ENCODE measurements at places on chromosomes 12 and 14.

DNA sequence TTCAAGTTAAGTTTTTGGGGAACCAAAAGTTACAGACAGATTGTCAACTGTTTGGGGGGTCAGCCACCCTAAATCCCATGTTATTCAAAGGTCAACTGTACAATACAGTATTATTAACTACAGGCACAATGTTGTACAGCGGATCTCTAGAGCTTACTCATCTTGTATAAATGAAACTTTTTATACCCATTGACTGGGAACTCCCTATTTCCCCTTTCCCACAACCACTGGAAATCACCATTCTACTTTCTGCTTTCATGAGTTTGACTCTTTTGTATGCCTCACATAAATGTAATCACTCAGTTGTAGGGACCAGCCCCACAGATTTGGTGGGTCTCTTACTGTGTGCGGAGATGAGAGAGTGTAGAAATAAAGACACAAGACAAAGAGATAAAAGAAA lies 57.8 kb downstream of the SLCO1B3 start:
- no peak for DNase-seq

DNA sequence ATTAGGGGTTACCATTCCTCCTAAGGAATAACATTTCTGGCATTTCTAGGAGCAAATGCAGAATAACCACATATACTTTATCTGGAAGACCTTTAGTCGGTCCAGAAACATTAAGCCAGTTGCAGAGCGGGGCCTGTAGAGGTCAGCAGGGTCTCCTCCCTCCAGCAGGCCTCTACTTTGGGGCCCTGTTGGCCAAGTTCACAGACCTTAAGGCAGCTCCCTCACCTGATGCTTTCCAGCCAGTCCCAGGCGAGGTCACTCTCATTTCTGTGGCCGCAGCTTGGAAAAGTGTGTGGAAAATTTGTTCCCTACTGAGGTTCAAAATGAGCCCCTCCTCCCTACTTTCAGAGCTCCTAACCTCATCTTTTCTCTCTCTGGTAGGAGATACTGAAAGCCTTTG lies 74.1 kb downstream of the ESR2 start:
- no peak for DNase-seq

DNA sequence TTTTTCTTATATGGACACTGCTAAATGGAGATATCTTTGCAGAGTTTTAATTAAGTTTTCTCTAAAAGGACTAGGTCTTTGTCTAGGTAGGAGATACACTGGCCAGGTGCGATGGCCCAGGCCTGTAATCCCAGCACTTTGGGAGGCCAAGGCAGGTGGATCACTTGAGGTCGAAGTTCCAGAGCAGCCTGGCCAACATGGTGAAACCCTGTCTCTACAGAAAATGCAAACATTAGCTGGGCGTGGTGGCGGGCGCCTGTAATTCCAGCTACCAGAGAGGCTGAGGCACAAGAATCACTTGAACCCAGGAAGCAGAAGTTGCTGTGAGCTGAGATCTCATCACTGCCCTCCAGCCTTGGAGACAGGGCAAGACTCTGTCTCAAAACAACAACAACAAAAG lies 17.1 kb upstream of the CERS5 start:
- DNase-seq: no peak

DNA sequence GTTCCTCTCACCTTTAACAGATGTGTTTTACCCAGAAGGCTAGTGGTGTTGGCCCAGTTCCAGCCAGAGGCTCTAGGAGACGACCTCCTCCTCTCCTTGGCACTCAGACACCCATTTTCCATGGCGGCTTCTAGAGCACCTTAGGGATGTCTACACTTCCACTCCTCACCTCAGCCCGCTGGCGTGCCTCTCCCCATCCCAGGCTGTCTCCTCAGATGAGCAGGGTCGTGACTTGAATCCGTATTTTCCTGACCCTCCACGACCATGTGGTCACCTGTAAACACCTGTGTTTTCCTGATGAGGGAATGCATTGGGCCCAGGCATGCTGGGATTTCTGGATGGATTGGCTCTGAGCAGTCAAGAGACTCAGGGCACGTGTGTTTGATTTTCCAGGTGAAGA lies 21.8 kb upstream of the RIN3 start:
- DNase-seq: no peak

DNA sequence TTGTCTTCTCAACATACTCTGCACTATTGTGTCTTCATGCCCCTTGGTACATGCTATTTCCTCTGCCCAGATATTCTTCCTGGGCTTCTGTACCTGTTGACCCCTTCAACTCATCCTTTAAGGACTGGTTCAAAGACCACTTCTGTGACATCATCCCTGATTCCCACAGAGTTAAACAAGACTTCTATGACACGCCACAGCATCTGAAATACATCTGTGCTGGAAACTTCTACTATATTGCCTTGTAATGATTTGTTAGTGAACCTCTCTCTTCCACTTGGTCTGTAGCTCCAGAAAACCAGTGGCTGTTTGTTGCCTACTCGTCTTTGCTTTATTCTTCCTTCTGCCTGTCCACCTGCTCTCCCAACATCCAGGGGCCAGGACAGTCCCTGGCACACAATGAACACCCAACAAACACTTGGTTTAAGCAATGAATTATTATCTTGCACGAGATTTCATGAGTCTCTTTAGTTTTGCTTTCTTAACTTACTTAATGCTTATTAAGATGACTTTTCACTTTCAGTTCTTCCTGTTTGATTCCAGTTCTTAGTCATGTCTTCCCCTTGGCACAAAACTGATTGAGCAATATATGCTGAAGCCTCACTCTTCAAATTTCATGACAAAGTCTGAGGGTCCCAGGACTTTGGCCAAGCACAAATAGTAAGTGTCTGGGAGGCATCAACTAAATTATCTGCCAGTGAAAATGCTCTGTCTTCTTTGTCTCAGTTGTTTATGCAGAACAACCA lies 485.9 kb downstream of the APAF1 start:
- DNase-seq: no peak

- DNase-seq: no peak
Measured at GRCh38 chr14:53304726-53305381, 151.7 kb upstream of the DDHD1 start.

DNA sequence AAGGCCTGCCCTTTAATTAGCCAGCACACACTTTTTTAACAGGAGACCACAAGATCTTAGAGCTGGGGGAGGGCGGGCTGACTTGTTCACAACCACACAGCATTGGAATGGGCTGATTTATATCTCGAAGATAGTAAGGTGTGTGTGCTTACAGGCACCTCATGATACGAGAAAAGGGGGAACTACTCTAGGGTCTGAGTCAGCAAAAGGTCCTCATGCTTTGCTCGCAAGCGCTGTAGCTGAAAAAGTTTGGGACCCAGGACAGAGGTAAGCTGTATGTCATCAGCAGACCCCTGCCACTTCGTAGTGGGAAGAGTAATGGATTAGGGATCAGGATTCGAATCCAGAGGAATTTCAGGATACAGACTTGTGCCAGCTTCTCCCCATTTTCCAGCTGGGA lies 88.9 kb upstream of the RBM19 start:
- DNase-seq: no peak

- DNase-seq: no peak
Measured at GRCh38 chr14:81516986-81517797, 16.5 kb downstream of the SEL1L start.

- no peak for DNase-seq
Measured at GRCh38 chr12:62436164-62436503, 30.5 kb upstream of the MON2 start.

DNA sequence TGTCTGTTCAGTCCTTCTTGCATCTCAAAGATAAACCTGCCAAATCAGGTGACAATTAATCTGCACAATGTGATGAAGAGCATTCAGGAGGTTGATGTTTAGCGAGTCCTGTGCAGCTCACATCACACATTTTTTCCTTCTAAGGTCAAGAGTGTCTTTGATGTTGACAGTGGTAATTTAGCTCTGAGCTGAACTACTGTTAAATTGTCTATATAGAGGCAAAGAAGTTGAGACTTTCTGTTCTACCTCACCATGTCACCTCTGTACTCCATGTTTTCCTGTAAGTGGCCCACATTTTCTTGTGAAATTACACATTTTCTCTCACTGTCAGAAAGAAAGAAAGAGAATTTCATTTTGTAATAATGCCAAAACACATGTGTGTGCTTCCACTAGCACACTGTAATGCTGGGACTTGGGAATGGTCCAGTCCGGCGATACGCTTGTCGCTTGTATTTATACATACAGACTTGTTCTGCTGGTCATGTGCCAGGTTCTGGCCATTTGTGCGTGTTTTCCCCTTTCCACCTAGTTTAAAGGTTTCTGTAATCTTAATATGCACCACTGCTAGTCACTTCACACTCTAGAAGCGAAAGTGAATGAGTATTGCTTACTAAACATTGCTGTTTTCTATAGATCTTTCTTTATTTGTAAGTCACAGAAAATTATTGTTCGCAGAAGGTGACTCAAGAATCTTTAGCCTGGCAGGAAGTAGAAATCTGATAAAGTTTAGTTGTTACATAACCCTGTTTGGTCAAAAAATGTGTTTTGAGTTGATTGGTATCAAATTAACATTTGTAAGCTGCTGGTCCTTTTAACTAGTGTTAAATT lies 328.9 kb downstream of the TMTC2 start:
- DNase-seq: no peak

- peak; percentile 50 for DNase-seq
Measured at GRCh38 chr14:96362071-96362964, 823 bp downstream of the ATG2B start.

- DNase-seq: no peak
Measured at GRCh38 chr14:64918216-64918615, 4.0 kb downstream of the CHURC1 start.

GRCh38 chr12:22658214-22658613 lies 33.2 kb downstream of the ETNK1 start:
- DNase-seq: no peak

DNA sequence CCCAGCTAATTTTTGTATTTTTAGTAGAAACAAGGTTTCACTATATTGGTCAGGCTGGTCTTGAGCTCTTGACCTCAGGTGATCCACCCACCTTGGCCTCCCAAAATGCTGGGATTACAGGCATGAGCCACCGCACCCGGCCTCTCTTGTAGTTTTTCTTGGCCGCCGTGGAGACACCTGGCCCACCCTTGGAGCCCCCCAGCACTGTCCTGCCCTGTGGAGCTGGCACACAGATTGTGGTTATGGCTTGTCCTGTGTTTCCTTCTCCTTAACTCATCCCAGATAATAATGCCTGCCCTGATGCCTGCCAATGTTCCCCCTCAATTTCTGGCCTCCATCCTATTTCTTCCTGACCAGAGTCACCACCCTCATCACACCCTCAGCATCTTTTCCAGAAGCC lies 57.9 kb downstream of the CHGA start:
- DNase-seq: no peak

DNA sequence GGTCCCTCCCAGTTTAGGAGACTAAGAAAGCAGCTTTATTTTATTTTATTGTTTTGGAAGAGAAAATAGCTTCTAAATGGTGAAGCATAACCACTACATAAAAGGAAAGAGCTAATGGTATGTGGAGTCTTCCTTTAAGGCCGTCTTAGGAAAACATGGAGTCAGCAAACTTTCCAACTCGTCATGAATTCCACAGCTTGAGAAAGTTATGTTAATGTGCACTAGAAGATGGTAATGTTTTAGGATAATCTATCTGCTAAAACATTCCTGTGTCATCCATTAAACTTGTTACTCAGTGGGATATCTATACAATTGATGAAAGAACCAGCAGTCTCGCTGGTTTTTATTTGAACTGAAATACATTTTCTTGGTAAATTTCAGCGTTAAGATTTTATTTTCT lies 448.4 kb upstream of the SEL1L start:
- DNase-seq: no peak

DNA sequence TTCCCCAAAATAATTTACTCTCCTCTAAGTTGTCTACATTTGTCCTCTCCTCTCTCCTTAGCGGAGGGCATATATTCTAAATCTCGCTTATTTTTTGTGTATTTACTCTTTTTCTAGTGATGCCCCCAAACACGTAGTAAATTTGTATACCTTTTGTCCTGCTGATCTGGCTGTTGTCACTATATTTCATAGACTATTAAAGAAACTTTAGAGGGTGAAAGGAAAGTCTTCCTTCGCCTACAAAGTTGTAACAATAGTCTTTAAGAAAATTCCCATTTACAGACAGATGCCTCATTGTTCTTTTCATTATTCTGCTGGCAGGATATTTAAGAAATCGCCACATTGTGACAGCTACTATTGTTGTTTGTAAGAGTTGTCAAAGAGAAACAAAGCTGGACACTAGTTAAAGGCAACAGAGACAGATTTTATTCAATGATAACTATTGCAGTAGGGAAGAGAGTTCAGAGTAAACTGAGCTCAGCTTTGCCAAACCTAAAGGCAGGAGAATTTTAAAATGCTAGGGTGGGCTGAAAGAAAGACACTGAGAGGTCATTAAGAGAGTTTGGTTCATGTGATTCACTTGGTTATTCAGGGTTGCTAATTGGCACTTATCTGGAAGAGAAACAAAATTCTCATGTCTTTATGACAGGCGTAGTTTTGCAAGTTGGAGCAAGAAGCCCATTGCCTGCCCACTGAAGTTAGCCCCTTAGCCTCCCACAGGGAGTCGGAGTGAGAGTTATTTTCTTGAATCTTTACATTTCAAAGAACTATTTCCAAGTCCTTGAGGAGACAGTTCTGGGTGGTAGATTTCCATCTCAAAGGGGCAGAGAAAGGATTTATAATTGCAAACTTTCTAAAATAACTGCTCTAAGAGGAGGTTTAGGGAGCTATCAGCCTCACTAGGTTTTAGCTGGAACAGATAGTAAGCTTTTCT lies 1272.5 kb upstream of the SEL1L start:
- no peak for DNase-seq

DNA sequence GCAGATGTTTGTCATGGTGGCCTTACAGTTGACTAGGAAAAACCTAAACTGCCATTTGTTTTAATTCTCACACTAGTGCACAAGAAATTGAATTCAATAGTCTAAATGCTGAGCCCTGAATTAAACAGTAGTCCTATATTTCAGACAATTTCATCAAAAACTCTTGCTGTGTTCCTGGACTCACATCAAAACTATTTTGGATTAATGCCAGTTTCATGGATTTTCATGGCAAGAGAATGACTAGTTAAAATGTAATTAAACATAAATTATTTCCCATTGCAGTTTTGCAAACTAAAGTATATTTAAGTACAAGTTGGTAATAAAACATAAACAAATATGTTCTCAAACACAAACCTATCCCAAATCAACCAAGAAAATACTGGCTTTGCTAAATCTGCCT lies 468.0 kb upstream of the PRICKLE1 start:
- no peak for DNase-seq

DNA sequence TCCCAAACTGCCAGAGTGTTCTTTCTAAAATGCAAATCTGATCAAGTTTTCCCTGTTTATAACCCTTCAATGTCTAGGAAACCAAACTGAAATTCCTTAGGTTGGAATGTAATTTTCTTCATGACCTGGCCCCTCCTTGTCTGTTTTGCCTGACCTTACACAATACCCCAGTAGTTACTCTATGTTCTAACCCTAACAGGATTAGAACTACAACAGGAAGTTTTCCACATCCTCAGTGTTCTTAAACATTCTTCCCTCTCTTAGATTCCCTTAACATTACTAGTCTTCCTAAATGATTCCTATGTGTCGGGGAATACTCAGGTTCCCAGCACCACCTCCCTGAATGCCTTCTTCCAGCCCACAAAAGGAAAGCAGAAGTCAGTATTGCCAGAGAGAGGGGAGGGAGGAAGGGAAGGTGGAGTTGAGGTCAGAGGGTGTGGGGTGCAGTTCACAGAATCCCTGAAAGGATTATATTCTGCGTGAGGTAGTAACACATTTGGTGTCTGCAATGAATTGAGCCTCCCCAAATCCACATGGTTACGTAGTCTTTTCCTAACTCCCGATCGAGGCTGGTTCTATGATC lies 72.6 kb downstream of the BBS10 start:
- no peak for DNase-seq

All from NCI-H1694 (cell line).